ENCODE measurements at places on chromosomes 11 and 22.

DNA sequence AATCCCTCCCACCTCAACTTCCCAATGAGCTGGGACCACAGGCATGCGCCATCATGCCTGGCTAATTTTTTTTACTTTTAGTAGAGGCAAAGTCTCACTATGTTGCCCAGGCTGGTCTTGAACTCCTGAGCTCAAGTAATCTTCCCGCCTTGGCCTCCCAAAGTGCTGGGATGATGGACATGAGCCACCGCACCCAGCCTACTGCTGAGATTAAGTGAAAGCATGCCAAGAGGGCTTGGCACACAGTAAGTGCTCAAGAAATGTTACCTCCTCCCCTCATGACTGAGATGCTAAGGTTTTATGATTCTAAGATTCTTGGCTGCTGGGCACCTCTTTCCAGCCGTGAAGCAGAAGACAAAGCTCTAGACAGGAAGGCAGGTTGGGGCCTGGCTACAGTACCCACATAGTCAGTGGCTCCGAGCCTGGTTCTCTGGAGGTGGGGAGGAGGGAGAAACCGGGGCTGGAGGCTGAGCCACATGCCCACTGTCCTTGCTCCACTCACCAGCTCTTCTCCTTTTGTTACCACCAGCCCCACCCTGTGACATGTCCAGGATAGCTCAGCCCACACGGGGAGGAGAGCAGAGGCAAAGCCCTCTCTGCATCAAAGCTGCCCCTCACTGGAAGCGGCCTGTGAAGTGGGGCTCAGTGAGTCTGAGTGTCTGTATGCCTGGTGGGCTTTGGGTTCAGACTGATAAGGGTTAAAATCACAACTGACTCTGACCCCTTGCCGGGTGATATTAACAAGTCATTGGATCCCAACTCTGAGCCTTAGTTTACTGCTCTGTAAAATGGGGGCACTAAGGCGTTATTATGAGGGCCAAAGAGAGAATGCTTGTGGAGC lies 12.9 kb downstream of the ARHGEF17 start:
- DNase-seq = no peak

GRCh38 chr11:102546923-102547471 lies 16.4 kb upstream of the MMP7 start:
- peak; percentile 41 for DNase-seq

GRCh38 chr11:12997168-12997567 lies 11.9 kb upstream of the RASSF10 start:
- DNase-seq = no peak

GRCh38 chr11:120704256-120704750 lies 192.8 kb downstream of the GRIK4 start:
- DNase-seq = no peak

DNA sequence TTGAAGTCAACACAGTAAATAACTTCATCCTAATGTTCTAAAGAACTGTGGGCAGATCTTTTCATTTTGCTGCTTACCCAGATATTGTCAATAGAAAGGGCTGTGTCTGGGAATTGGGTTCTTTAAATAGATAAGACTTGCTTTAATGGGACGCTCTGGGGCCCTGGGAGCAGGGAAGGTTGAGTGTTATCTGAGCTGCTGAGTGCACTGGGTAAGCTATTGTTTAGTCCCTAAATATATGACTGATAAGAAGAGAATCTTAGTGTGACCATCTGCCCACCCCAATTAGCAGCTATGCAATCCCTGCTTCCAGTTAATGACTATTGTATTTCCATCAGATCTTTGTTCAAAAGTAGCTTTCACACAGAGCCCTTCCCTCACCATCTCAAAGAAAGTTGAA lies 44.4 kb downstream of the ARHGAP42 start:
- no peak for DNase-seq
